Muscle of leg (tissue), 16 donors: ENCODE measurements at places on chromosomes 1 and 21.

GRCh38 chr1:26553942-26554682, 24.6 kb downstream of the RPS6KA1 start:
- DNase-seq: no peak

DNA sequence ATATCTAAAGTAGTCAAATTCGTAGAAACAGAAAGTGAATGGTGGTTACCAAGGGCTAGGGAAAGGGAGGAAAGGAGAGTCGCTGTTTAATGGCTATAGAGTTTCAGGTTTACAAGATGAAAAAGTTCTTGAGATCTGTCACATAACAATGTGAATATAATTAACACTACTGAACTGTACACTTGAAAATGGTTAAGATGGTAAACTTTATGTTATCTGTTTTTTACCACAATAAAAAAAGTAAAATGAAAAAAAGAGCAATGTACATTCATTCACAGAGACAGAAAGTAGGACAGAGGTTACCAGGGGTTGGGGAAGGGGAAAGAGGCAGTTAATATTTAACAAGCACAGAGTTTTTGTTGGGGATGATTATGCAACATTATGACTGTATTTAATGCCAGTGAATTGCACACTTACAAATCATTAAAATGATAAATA, 53.3 kb upstream of the SEC16B start:
- no peak for DNase-seq

- DNase-seq: no peak
These were observed 48.1 kb downstream of the STUM start for GRCh38 chr1:226596531-226597165.

DNA sequence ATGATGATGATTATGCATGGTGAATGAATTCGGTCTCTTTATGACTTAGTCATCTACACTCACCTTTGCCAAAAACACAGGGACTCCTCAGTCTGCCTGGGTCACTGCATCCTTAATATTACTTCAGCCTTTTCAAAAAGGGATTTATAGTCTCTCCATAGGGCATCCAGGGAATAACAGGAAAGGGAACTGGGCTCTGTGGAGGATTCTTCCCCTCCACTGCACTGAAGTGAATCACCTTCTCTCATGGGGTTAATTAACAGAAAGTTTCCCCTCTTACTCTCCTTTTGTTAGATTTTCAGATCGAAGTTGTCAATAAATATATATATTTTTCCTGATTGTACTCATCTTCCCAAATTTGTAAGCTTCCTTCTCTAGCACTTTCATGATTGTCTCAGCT, at the start of gene OR6K3:
TSS of gene OR6K3 (minus strand) at position 101 of the 400 bp plus-strand sequence. CDS start 2,605 bp downstream, outside the sequence.
- no peak for DNase-seq

GRCh38 chr1:206580438-206581113, 31.7 kb downstream of the EIF2D start:
- no peak for DNase-seq

DNA sequence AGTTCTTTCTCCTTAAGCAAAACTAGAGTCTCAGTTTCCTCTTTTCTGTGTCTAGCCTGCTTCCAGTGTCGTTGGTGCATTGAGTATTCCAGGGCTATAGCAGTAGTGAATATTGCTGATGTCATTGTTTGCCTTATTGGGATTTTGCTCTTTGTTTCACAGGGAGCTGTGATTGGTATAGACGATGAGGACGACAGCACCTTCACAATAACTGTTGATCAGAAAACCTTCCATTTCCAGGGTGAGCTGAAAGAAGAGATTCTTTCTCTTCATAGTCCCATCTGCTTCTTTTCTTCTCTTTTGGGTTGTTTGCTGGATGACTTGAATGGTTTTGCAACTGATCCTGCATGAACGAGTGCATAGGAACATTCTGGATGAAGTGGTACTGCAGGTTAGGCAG, 52.4 kb downstream of the OSBPL9 start:
- DNase-seq: no peak

- peak; percentile 49 for DNase-seq
These were observed 144.6 kb downstream of the NFIA start for GRCh38 chr1:61226791-61227567.

GRCh38 chr1:97451046-97451826, 469.6 kb downstream of the DPYD start:
- no peak for DNase-seq

DNA sequence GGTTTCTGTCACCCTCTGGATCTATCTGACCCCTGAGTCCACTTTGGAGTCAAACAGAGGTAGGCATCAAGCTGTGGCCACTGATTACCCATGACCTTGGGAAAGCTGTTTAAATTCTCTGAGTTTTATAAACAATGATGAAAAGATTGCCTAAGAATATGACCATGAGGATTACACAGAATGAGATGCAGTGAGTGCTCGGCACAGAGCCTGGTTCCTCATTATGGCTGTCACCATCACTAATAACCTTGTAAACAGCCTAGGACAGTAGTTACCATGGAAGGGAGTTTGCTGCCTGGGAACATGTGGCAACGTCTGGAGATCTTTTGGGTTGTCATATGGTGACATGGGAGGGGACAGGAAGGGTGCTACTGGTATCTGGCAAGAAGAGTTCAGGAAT, 248.3 kb upstream of the KAZN start:
- no peak for DNase-seq

- DNase-seq: no peak
These were observed 52.3 kb downstream of the PAPPA2 start for GRCh38 chr1:176515310-176515709.

GRCh38 chr1:169928438-169929209, 34.9 kb upstream of the SCYL3 start:
- peak; percentile 78 for DNase-seq

DNA sequence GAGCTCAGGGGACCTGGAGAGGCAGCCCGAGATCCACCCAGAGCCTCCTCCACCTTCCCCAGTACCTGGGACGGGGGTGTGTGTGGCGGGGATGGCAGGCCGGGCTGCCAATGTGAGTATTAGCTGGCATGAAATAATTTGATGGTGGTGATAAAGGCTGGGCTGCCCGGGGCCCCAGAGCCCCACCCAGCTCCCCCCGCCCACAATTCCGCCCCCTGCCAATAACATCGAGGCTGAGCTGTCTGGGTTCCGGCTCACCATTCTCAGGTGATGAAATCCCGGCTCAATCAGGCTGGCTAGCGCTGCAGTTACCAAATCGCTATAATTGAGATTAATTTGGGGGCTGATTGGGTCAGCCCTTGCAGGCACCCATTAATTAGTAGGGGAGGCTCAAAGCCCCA, 103.8 kb upstream of the CASZ1 start:
- DNase-seq: no peak

DNA sequence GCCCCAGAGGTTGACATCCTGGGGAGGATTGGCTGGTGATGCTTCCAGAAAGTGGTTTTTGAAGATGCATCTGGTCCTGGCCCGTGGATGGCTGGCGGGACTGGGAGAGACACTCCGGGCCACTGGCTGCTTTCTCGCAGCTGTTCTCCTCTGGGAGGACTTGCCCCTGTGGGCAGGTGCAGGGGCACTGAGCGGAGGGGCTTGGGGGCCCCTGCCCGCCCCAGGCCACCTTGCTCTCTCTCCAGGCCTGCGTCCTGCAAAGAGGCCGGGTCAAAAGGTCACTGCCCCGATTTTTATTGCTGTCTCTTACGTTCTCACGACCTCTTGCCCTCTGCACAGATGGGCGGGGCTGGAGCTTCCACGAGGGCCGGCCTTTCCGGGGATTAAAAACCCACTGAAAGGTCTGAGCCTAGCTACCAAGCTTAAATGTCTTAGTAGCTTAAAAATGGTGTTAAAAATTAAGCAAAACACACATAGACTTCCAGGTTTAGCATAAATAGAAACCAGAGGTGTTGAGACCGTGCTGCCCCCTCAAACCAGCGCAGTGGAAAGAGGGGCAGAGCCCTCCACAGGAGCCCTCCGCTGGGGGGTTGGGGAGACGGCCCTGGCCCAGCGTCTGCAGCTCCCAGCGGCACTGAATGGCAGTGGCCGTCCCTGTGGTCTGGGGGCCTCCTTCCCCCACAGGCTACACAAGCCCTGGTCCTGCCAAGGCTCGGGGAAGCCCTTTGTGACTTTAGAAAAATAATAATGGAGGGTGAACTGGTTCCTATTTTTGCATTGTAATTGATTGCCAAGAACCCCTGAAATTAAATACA, 43.9 kb downstream of the SKI start:
- DNase-seq: no peak

DNA sequence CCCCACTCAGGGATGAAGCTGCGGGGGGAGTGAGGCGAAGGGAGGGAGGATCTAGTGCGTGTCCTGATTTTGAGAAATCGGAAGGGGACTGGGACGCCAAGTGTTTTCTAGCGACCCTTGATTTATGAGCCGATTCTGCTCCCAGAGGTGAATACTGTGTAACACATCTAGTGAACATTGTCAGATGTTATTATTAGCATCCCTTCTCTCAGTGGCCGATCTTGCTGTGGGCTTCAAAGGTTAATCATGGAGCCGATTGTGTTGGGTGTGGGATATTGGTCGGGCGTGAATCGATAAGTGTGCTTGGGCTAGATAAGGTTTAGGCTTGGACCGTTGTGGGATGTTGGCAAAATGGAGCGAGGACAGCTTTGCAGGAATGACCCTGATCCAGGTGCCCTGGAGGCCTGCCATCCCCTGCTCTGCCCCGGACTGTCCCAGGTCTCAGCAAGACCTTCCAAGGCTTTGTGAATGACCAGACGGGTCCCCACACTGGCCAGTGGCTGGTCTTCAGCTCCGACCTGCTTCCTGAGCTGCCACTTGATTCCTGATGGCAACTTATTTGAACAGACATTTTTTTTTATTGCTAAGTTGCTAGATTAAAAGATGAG, 2.2 kb downstream of the AJAP1 start:
- DNase-seq: no peak
